ENCODE measurements at places on chromosomes 3 and 15.

DNA sequence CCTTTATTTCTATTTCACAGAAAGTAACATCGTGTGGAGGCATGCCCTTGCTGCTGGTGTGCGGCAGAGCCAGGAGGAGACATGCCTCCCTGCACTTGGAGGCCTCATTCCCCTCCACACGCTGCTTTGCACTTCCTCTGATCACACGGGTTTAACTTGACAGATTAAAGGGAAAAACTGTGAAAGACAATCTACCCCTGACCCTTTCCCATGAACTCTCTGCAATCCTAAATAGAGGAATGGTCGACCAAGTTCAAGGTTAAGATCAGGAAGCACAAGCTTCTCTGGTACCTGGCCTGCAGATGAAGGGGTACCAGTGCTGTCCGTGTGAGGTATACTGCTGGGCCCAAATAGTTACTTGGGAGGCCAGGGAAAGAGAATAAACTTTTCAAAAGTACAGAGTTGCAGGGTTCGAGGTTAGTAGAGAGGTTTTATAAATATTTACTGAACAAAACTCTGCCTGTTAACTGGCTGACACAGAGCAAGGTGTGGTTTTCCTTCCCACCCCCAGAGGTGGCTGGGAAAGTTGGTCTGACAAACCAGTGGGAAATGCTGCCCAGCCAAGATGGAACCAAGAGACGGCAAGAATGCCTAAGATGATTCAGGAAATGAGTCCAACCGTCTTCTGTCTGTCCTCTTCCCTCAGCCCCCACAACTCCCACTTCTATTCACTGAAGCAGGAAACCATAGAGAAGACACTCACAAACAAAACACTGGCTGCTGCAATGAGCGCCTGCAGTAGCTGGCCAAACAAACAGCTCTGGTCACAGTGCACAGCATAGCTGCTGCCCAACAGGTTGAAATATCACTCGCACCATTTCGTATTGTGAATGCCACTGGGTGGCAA lies 79.6 kb downstream of the IGF2BP2 start:
- no peak overlapping the region for H3K4me3 ChIP-seq
- no peaks in the 10 kb centered on the region for H3K4me1 ChIP-seq
- DNase-seq = no peak
- no peaks in the 10 kb centered on the region for H3K36me3 ChIP-seq

GRCh38 chr3:54966979-54967378 lies 39.1 kb upstream of the LRTM1 start:
- H3K27me3 ChIP-seq = no peaks in the 10 kb centered on the region
- no peaks in the 10 kb centered on the region for H3K36me3 ChIP-seq
- no peaks in the 10 kb centered on the region for H3K4me1 ChIP-seq
- no peak overlapping the region for H3K27ac ChIP-seq

DNA sequence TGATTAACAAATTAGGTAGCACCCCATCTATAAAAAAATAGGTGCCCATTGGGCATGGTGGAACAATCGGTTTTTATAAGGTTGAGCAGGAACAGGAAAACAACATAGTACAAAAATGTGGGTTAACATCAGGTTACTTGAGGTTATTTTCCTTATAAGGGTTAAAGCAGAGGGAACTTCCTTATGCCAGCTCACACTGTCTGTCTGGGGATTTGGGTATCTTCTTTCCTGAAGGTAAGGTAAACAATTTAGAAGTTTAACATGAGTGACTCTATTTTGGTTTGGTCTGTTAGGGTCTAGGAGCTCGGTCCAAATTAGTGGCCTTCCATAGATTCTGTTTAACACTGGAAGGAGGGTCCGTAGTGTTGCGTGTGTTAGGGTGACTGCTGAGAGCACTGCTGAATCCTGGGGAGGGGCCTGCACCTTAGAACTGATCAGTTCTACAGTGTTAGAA lies 14.7 kb downstream of the CHD2 start:
- DNase-seq = no peak
- H3K27ac ChIP-seq = peak overlapping the region; percentile 97
- H3K4me3 ChIP-seq = no peak overlapping the region
- peaks cover 3% of the 10 kb centered on the region for H3K36me3 ChIP-seq
- peaks cover 86% of the 10 kb centered on the region for H3K4me1 ChIP-seq
- H3K27me3 ChIP-seq = no peaks in the 10 kb centered on the region

DNA sequence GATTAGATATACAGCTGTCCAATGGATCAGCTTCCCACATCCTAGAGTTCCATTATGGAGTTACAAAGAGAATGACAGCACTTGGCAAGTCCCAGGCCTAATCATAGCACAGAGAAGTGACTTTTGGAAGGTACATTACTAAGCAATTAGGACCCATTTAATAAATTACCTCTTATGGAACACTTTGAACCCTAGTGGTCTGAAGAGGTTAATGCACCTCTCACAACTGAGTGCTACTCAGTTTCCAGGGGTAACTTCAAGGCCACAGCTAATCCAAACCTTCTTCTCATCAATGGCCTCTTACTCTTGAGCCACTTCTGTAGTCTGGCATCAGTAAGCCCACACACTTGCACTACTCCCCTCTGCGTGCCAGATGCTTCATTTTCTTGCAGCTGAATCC lies 34.9 kb upstream of the MEIS2 start:
- no peaks in the 10 kb centered on the region for H3K4me1 ChIP-seq
- H3K27ac ChIP-seq = no peak overlapping the region
- no peak overlapping the region for H3K4me3 ChIP-seq
- no peaks in the 10 kb centered on the region for H3K36me3 ChIP-seq
- no peak for DNase-seq
- H3K27me3 ChIP-seq = no peaks in the 10 kb centered on the region

GRCh38 chr3:183875411-183875810 lies 9.3 kb downstream of the PARL start:
- H3K4me3 ChIP-seq = no peak overlapping the region
- peaks cover 22% of the 10 kb centered on the region for H3K4me1 ChIP-seq
- H3K27ac ChIP-seq = no peak overlapping the region
- H3K27me3 ChIP-seq = no peaks in the 10 kb centered on the region
- DNase-seq = no peak

GRCh38 chr3:31833391-31834190 lies 147.5 kb downstream of the OSBPL10 start:
- H3K4me3 ChIP-seq = no peak overlapping the region
- DNase-seq = no peak
- H3K27ac ChIP-seq = no peak overlapping the region
- H3K27me3 ChIP-seq = no peaks in the 10 kb centered on the region

- no peak overlapping the region for H3K4me3 ChIP-seq
- no peaks in the 10 kb centered on the region for H3K4me1 ChIP-seq
- no peaks in the 10 kb centered on the region for H3K27me3 ChIP-seq
- no peaks in the 10 kb centered on the region for H3K36me3 ChIP-seq
- DNase-seq = no peak
Observed at GRCh38 chr3:170635385-170635735, 49.5 kb upstream of the SLC7A14 start.

GRCh38 chr15:52680041-52680391 lies 828 bp upstream of the ATOSA start:
- peak overlapping the region; percentile 98 for H3K27ac ChIP-seq
- peak; percentile 57 for DNase-seq

DNA sequence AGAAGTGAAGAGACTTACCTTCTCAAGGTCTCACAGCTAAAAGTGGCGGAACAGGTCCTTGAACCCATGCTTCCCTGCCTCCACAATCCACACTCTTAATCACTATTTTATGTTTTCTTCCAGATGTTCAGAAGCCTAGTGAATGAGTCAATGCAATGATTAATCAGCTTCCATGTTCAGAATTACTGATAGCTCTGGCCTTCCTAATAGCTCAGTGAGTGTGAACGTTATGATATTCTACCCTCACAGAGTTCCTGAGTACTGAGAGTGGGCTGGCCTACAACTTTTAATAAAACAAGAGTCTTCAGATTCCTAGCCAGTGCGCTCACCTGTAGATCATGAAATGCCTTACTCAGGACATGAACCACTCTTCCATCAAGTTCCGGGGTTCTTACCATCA lies 443.0 kb upstream of the ADAMTS9 start:
- no peak overlapping the region for H3K4me3 ChIP-seq
- DNase-seq = no peak
- H3K27me3 ChIP-seq = no peaks in the 10 kb centered on the region
- H3K27ac ChIP-seq = no peak overlapping the region
- H3K4me1 ChIP-seq = no peaks in the 10 kb centered on the region
